ENCODE measurements at places on chromosomes 2 and 18.

DNA sequence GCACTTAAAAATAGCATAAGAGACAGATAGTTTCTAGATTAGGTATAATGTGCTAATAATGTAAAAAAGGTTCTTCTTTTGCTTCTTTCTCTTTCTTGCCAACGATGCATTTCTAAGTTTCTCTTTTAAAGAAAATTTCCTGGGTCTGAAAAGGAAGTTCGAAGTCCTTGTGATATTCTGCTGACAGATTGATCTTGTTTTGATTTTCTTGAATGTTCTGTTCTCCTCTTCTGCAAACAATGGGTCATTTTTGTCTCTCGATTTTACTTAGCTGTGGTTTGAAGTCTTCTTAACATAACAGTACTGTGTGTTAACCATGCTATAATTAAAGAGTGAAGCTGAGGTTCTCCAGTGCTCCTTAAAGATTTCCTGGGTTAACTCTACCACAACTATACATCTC is 61.1 kb upstream of the ACYP2 start:
- DNase-seq = no peak

DNA sequence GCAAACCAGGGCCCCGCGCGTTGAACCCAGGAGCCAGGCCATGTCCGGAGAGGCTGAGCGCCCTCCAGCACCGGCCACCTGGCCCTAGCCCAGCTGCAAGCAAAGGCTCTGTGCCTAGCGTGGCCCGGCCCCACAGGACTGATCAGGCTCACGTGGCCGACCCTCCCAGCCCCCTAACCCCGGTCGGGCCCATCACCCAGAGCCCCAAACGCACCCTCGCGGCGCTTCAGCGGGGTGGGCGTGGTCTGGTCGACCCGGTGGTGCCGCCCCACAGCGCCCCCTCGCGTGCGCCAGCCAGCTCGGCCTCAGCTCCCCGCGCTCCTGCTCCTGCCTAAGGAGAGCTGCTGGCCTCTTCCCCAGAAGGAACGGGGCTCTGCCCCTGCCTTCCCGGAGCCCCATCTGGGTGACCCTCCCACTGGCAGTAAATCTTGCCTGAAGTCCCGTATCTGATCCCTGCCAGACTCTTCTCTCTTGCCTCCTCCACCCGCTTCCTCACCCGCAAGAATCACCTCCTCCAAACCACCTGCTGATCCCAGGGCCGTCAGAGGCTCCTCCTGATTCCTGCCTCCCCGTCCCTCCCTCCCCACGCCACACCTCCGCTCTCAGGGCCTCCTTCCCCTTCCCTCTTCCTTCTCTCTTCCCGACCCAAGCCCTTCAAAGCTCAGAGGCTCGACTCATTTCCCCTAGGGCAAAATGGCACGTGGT is 12.3 kb upstream of the TEX51 start:
- peak; percentile 84 for DNase-seq

DNA sequence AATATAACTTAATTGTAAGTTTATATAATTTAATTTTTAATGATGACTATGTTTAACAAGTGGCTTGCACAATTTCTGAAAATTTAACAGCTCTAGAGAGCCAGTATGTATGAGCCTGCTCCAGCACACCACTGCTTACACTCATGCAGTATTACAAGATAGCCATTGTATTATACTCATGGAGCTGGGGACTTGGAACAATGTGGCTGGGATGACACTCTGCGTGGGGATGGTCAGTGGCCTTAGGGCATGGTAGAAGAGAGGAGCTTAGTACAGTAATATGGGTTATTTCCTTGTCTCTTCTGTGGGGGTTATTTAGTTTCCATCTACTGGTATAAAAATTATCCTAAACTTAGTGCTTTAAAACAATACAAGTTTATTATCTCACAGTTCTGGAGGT is 105.1 kb upstream of the STON1 start:
- DNase-seq = no peak

DNA sequence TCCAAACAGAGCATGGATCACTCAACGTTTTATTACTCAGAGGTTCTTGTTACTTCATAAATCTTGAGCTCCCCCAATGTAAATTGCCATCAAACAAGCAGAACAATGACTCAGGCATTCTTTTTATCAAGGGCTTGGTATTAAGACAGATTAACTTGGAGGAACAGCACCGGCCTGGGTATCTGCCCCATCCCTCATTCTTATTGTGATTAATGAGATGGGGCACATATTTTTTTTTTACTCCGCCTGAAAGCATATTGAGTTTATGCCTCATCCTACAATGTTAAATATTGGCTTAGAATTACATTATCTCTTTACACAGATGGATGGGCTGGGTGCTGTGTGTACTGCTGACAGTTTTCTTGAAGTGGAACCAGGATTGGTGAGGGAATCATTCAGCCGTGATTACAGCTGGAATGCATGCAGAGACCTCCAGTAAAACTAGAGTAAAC is 387.3 kb downstream of the CLIP4 start:
- DNase-seq = no peak

GRCh38 chr2:66443979-66444861 is 9.3 kb downstream of the MEIS1 start:
- DNase-seq = no peak

- no peak for DNase-seq
Observed at GRCh38 chr2:106961328-106961727, 75.4 kb upstream of the ST6GAL2 start.

DNA sequence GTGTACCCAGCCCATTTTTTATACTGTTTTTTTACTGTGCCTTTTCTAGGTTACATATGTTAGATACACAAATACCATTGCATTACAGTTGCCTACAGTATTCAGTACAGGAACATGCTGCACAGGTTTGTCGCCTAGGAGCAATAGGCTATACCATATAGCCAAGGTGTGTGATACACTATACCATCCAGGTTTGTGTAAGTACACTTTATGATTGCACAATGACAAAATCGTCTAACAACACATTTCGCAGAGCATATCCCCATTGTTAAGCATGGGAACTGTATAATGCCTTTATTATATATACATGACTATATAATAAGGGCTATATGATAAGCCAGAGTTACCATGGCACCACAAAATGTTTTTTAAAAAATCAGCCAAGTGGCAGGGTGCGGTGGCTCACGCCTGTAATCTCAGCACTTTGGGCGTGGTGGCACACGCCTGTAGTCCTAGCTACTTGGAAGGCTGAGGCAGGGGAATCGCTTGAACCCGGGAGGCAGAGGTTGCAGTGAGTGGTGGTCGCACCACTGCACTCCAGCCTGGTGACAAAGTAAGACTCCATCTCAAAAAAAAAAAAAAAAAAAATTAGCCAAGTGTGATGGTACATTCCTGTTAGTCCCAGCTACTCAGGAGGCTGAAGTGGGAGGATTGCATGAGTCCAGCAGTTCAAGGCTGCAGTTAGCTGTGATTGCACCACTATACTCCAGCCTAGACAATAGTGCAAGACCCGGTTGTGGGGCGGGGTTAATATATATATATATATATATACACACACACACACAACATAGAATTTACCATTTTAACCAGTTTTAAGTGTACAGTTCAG is 2.8 kb upstream of the CENPA start:
- no peak for DNase-seq

DNA sequence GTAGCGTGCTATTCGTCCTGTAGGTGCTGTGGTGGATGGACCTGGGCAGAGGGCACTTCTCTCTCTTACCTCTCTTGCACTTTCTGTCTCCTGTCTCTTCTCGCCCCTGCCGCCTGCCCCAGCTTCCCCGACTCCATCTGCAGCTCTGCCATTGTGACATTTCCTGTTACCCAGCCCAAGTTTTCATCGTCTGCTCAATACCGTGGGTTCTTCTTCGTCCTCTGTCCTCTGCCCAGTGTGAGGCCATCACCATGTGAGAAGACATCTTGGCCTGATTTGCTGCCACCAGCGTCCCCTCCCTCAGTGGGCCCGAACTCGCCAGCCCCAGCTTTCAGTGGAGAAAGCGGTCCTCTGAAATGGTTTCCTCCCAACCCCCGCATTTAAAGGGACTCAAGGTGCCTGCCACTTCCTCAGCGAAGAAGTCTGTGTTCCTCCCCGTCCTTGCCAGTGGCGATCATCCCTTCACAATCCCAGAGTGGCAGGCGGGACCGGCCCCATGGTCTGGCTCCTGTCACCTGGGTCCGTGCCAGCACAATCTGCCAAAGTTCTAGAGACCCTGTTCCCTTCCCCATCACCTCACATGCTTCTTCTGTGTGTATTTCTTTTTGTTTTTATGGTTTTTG is 18.0 kb downstream of the TGOLN2 start:
- DNase-seq = no peak

GRCh38 chr18:39991696-39992265 is 1963.3 kb upstream of the PIK3C3 start:
- DNase-seq = no peak

DNA sequence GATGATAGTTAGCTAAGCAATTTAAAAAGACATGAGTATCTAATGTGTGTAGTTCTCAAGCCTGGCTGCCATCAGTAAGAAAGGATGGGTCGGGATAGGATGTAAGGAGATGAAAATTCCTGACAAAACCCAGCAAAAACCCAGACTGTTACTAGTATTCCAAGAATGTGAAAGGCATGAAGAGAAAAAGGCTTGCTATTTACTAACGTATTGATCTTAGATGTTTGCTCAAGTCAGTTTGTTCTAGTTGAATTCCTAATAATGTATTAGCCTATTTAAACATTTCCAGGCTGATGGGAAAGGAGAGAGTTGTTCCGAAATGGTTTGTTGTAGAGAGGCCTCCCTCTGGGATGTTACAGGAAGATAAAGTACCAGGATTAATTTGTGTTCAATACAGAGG is 88.2 kb downstream of the ZNF532 start:
- DNase-seq = no peak

DNA sequence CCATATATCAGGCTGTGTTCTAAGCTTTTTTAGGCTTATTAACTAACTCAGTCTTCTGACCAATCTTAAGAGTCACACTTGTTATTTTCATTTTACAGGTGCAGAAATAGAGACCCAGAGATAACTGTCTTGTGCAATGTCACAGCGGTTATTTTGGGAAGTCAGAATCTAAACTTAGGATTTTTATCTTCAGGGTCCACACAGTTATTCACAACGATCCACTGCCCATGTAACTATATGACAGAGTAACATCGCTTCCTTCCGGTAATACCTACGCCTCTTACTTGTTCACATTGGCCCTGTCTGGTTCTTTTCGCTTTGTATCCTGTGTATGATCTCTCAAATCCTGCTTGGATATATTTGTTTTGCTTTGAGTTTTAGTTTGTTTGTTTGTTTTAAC is 631.7 kb downstream of the LRP1B start:
- no peak for DNase-seq

- DNase-seq = no peak
Observed at GRCh38 chr2:65501074-65501473, 68.7 kb upstream of the SPRED2 start.

DNA sequence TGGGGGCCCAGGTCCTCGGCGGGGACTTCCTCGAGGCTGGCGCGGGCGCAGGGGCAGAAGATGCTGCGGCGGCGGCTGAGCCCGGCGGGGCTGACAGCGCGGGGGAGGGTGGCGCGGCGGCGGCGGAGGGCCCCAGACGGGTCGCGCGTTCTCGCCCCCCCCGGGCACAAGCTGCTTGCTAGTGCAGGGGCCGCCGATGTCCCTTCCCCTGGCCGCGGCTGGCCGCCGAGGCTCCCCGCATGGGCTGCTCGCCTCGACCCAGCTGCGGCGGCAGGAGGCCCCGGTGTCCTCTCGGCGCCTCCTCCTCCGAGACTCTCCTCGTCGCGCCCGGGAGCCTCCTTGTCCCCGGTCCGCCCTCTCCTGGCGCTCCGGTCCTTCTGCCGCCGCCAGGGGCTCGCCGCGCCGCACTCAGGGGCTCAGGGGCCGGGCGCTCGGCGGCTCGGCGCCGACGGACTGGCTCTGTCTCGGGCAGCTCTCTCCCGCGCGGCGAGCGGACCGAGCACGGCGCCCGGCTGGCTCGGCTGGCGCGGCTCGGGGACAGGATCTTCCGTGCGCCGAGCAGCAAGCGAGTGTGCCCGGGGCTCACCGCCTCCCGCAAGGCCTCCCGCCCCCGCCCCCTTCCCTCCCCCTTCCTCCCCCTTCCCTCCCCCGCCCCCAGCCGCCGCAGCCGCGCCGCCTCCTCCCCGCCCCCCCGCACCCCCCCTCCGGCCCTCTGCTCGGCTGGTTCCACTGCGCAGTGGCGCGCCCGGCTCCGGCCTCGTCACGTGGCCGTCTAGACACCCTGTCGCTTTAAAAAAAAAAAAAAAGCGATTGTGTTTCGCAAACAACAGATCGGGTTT is 902 bp upstream of the SMAD7 start:
- peak; percentile 70 for DNase-seq

- no peak for DNase-seq
Observed at GRCh38 chr18:78754311-78755043, 225.1 kb upstream of the SALL3 start.

- DNase-seq = no peak
Observed at GRCh38 chr2:145874466-145874865, 1354.5 kb upstream of the ZEB2 start.

- no peak for DNase-seq
Observed at GRCh38 chr2:164890544-164890943, 48.9 kb upstream of the COBLL1 start.

DNA sequence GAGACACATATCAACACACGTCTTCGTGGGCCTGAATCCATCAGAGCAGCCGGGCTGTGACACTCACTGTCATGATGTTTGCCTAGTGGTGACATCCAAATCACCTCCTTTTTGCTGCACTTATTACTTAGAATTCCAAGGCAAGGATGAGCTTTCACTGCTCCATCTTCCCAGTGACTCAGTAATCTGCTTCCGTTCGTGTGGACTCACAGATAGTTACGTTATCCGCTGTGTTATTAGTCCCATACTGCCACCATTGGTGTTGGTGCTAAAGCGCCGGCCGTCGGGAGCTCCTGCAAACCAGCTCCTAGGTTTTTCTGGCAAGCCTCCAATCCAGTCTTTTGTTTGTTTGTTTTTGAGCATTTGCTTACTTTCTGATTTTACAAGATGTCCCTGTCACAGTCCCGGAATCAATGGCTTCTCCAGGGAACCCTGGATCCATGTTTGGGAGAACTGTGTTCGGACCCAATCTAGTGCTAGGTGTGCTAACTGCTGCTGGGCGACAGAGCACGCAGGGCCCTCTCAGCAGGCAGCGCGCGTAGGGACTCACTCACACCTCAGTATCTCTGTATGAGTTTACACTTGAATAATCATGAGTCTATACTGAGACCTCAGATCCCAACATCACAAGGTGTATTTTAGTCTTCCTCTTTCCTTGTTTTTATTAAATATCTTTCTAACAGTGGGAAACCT is 42.6 kb downstream of the HDAC4 start:
- DNase-seq = no peak

GRCh38 chr18:2486426-2486825 is 84.9 kb downstream of the METTL4 start:
- DNase-seq = no peak

GRCh38 chr2:86704459-86704971 is 15.6 kb upstream of the RMND5A start:
- no peak for DNase-seq

GRCh38 chr18:77068321-77069312 is 64.0 kb downstream of the MBP start:
- DNase-seq = no peak

- no peak for DNase-seq
Observed at GRCh38 chr18:61833387-61833786, 59.4 kb downstream of the RNF152 start.
